ENCODE measurements at places on chromosomes 16 and 17.

GRCh38 chr16:65583498-65583897 lies 461.6 kb upstream of the CDH11 start:
- no peak for DNase-seq

DNA sequence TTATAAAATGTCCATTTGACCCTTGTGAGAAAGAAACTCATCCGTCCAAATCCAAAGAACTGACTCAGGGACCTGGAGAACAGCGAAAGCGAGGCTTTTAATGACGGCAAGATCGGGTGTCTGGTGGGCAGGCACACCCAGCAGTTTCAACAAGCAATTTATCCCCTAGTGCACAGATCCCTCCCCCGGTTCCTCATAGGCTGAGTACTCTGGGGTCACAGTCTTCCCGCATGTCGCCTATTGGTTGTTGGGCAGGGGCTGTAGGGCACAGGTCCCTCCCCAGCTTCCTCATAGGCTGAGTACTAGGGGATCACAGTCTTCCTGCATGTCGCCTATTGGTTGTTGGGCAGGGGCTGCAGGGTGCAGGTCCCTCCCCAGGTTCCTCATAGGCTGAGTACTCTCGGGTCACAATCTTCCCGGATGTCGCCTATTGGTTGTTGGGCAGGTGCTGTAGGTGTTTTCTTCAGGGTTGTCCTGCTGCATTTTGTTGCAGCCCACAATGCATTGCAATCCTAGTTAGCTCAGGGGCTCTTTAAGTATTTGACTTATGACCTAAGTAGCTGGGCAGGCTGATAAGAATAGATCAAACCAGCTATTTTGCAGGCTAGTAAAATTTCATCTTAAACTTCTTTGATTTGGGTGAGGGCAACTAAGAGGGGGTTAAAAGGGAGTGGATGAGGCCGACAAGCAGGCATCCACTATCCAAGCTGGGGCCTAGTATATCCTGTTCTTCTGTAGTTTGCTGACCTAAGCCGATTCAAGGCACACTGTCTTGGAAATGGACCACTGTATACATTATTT lies 3.6 kb upstream of the UTS2R start:
- DNase-seq, result no peak

DNA sequence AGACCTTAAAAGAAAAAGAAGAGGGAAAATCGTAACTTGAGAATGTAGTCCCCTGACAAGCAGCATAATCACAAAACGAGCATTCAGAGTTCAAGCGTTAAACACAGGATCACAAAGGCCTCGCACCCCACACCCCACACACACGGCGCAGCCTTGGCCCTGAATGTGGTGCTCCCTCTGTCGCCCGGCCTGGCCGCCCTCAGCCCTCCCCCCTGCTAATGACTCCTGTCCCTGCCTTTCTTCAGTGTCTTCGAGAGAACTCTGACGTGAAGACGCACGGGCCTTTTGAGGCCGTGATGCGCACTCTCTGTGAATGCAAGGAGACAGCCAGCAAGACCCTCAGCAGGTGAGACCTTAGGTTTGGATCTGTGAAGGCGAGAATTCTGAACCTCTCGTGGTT lies 47.5 kb upstream of the ENDOV start:
- no peak for DNase-seq

GRCh38 chr16:54194334-54194743 lies 92.2 kb downstream of the IRX3 start:
- DNase-seq, result no peak

DNA sequence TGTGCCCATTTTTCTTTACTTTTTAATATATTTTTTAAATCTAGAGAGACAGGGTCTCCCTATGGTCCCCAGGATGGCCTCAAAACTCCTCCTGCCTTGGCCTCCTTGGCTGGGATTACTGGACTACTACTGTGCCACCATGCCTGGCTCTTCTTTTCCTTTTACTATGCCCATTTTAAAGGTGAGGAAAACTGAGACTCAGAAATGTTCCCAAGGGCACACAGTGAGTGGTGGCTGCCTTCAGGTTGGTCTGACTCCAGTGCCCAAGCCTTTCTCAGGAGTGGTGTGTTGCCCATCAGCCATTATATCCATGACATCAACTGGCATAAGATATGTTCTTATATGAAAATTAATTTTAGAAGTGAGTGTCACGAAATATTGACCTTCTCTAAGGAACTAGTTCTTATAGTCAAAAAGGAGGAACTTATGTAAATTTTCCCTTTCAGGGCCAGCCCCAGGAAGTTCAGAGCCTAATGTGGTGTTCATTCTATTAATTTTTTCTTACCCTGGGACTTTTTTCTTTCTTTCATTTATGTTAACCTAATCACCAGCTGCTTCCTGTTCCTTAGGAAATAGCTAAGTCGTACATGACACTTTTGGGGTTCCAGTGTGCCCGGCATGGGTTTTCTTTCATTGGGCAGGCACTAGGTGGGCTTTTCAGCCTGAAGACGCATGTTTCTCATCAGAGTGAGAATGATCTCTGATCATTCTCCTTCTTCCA lies 17.9 kb upstream of the SPN start:
- no peak for DNase-seq
